ENCODE measurements at places on chromosomes 16 and 17. TPM values are rescaled to one million over a fixed set of nuclear protein-coding genes. Genes with fewer than 3 reads are reported as not detected.
A peak's percentile ranks its signal among the peaks of the same experiment; 100 is the strongest.

GRCh38 chr16:6864671-6865070 lies 468.0 kb upstream of the RBFOX1 start:
- DNase-seq, result no peak
- no peak overlapping the region for H3K4me3 ChIP-seq
- H3K27ac ChIP-seq, result no peak overlapping the region

Gene SOCS1
- polyA plus RNA-seq, result 10.4 TPM

DNA sequence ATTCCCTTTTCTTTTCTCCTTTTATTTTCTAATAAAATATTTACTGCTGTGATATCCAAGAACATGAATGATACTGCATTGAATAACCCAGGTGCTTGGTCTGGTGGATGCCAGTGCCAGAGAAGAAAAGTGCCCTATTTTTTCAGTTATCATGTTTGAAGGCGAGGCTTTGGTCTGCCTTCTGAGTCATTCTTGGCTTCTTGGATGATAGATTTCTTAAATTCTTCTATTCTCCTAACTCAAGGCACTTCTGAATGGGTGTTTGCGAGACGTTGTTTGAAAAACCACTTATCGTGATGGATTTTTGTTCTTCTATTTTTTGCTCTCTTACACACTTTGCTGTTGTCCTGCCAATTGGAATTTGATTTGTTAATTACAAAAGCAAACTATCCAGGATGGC lies 66.7 kb downstream of the FTO start:
- H3K36me3 ChIP-seq, result no peaks in the 10 kb centered on the region
- DNase-seq, result no peak
- H3K27me3 ChIP-seq, result no peaks in the 10 kb centered on the region
- H3K27ac ChIP-seq, result no peak overlapping the region
- no peak overlapping the region for H3K4me3 ChIP-seq

- H3K4me3 ChIP-seq, result no peak overlapping the region
- H3K27ac ChIP-seq, result no peak overlapping the region
- H3K36me3 ChIP-seq, result no peaks in the 10 kb centered on the region
- no peaks in the 10 kb centered on the region for H3K27me3 ChIP-seq
- peak; percentile 75 for DNase-seq
- peaks cover 9% of the 10 kb centered on the region for H3K4me1 ChIP-seq
These were observed 215.4 kb downstream of the SOX9 start for GRCh38 chr17:72336026-72336803.

DNA sequence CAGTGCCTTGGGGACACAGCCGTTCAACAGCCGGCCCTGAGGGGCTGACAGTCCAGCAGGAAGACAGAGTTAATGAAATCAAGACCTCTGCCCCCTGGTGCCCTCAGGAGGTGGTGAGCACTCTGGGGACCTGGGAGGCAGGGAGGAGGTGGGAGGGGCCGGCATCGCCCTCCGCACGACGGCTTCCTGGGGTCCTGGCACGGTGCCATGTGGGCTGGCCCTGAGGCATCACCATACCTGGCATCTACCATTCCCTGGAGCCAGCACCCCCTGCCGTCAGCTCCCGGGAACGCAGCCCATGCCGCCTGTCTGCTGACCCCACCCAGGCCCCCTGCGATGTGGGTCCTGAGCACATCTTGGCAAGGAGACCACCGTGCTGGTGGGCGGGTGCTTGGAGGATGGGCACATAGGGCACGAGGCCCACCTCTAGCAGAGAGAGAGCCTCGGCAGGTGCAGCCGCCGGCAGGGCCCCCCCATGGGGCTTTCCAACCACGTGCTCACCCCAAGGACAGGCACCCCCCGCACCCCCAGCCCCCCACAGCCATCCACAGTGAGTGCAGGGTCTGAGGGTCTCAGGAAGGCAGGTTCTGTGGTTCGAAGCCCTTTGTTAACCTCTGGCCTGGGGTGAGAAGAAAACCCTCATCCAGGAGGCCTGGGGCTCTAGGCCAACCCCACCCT lies 52.5 kb downstream of the ZFPM1 start:
- no peaks in the 10 kb centered on the region for H3K27me3 ChIP-seq
- peaks cover 9% of the 10 kb centered on the region for H3K4me1 ChIP-seq
- no peaks in the 10 kb centered on the region for H3K36me3 ChIP-seq
- H3K4me3 ChIP-seq, result no peak overlapping the region

Gene ABCA9
- polyA plus RNA-seq, result 0.45 TPM

Gene KRT20
- polyA plus RNA-seq, result not detected

Gene C16orf46
- 0.47 TPM for polyA plus RNA-seq

Gene IRX6
- 0.62 TPM for polyA plus RNA-seq

Gene CDRT15L2
- not detected for polyA plus RNA-seq

DNA sequence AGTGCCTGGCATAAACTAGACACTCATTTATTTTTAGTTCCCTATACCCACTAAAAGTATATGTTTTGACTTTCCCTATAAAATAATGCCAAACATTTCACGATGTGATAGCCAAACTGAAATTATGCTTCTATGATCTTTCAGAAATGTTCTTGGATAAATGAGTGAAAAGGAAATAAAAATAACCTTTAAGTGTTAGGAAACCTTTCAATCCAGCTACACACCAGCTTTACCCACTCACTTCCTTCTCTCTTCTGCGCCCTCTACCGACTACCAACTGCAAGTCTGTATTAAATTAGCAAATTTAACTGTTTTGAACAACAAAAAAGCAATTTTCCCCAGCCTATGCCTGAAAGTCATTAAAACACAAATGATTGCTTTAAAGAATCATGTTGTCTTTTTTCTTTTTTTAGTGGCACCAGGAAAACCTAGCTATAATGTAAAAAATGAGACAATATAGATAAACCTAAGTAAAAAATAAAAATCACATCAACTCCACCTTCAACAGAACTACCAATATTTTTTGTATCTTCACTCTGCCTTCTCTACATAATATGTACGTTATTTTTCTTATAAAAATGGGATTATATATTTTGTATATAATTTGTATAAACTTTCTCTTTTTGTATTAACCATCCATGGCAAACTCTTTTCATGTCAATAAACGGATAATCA lies 13.2 kb upstream of the TMEM100 start:
- no peak overlapping the region for H3K27ac ChIP-seq
- H3K4me3 ChIP-seq, result no peak overlapping the region
- DNase-seq, result peak; percentile 49
- no peaks in the 10 kb centered on the region for H3K36me3 ChIP-seq

Gene C1QTNF8
- polyA plus RNA-seq, result not detected
